ENCODE measurements at places on chromosomes 2 and 18.

DNA sequence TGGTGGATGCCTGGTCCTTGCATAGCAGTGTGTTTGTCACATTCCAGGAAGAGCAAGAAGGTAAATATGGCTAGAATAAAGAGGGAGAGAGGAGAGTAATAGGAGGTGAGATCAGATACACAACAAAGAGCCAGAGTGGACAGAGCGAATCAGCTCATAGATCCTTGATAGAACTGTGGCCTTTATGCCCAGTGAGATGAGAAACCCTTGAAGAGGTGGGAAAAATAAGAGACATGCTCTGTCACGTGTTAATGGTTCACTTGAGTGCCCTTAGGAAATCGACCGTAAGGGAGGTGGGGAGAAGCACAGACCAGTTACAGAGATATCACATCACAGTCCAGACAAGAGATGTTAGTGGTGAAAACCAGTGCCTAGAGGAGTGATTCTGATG is 84.7 kb upstream of the RAB27B start:
- DNase-seq, result no peak

DNA sequence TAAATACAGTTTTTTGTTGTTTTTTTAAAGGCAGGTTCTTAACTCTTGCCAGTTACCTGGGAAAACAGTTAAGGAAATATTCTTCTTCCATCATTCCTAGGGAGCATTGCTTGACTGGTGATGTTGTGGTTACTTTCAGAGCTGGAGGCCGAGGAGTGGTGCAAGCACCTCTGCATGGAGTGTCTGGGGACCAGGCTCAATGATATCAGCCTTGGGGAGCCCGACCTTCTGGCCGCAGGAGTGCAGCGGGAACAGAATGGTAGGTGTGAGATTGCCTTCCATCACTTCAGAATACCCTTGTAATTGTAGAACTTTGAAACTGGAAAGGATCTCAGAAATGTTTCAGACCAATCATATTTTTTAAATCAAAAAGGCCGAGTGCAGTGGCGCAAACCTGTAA is 270.1 kb downstream of the CD226 start:
- DNase-seq, result no peak

- no peak for DNase-seq
Observed at GRCh38 chr2:86028766-86029381, 76.8 kb downstream of the POLR1A start.

DNA sequence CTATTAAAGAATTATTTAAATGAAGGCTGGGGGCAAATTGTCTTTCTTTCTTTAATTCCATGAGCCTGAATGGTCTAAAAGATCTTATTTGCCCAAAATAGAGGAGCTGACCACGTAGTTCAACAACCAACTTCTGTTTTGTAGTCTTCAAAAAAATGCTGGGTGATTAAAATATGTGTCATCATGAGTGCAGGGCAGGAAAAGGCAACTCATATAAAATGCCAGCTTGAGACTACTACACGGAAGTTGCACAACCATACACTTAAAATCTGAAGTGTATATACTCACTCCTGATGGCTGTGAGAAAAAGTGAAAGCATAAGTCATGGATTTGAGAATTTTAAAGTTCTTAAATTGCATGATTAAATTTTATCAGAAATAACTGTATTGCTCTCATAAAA is 210.9 kb downstream of the DYM start:
- no peak for DNase-seq

- no peak for DNase-seq
Observed at GRCh38 chr2:196372811-196373664, 201.7 kb upstream of the STK17B start.

DNA sequence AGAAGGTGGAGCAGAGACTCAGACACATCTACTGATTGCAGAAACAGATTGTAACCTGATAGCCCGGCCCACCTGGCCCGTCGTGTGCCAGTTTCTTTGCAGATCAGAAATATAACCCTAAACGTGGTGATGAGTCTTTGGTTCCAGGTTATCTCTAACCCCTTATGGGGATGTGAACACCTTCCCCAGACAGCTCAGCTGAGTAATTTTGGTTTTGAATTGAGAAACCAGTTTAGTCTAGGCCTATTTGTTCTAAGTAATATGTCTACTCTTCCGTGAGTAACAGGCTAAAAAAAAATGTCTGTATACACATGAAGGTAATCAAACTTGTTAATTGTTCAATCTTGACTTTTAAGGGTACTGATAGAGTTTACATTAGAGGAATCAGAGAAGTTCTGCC is 35.7 kb downstream of the RASGRP3 start:
- DNase-seq, result no peak

- DNase-seq, result no peak
Observed at GRCh38 chr2:181578829-181579228, 78.1 kb downstream of the CERKL start.

DNA sequence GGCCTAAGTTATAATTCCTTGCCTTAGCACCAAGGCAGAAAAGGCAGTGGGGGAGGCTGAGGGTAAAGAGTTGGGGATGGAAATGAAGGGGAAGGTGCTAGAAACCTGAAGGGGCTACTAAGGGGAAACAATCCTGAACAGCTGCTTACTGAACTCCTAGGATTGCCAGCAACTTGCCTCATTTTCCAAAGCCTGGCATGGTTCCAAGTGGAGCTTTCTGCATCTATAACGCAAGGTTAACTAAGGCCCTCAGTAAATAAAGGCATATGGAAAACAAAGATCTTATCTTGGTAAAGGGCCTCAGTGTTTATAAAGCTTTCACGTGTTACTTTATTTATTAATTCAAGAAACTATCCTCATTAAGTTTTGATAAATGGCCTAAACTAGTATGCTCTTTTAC is 10.9 kb downstream of the MEP1B start:
- DNase-seq, result no peak

- DNase-seq, result no peak
Observed at GRCh38 chr2:5740053-5740452, 47.9 kb downstream of the SOX11 start.

- no peak for DNase-seq
Observed at GRCh38 chr2:95015261-95015912, 10.1 kb upstream of the MAL start.

- no peak for DNase-seq
Observed at GRCh38 chr18:10330428-10330827, 124.0 kb upstream of the APCDD1 start.

GRCh38 chr2:116733699-116734098 is 1080.8 kb upstream of the DDX18 start:
- DNase-seq, result no peak

GRCh38 chr2:42775186-42775585 is 11.3 kb upstream of the OXER1 start:
- no peak for DNase-seq

GRCh38 chr2:28640908-28641300 is 110.7 kb upstream of the PPP1CB start:
- DNase-seq, result no peak

GRCh38 chr2:233462826-233463470 is 103.6 kb downstream of the USP40 start:
- no peak for DNase-seq

GRCh38 chr2:207008105-207008990 is 69.0 kb downstream of the CPO start:
- DNase-seq, result no peak

- no peak for DNase-seq
Observed at GRCh38 chr2:44997963-44998362, 11.3 kb downstream of the SIX2 start.

DNA sequence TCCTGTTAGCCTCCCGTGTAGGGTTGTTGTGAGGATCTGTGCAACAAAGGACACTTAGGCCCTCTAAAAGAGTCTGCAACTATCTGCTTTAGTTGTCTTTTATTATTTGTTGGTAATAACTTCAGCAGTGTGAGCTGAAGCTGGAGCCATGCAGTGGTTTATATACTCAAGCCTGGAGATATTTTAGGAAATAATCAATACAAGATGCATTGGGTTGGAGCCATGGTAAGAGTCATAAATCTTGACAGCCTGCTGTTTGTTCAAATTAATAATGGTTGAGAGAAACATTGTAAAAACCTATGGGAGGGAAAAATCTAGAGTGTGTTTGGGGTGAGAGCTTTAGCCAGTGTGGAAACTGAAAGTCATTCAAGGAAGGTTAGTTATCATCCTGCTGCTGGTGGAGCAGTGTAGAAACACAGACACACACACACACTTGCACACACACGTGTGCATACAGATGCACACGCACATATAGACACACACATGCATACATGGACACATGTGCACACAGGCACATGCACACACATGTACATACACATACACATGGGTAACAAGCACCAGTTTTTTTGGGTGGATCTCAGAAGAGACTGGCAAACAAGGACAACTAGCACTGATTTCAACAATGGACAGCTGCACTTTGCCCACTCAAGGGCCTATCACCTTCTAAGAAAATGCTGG is 51.0 kb downstream of the ACOXL start:
- no peak for DNase-seq

Data from activated CD4-positive, alpha-beta T cell treated with anti-CD3 and anti-CD28 coated beads for 4 hours (primary cell).